ENCODE measurements at places on chromosomes 4 and X.

GRCh38 chr4:55866290-55866907 lies 13.0 kb downstream of the EXOC1 start:
- DNase-seq = no peak

GRCh38 chr4:182240161-182241130 lies 2.8 kb upstream of the TENM3 start:
- DNase-seq = peak; percentile 90

DNA sequence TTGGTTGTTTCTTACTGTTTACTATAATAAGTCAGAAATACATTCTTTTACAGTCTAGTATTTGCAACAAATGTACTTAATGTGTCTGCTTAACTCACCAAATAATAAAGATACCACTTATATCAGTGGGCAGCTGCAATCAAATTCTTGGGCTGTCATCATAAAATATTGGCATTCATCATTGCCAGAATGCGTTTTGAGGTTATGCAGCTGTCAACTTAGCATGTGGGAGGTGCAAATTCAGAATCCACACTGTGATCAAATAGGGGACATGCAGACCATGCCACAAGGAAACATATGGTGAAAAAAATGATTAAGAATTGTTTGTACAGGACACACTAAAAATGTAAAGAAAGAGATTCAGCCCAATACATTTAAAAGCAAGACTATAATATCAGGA lies 86.5 kb downstream of the HCCS start:
- DNase-seq = no peak

DNA sequence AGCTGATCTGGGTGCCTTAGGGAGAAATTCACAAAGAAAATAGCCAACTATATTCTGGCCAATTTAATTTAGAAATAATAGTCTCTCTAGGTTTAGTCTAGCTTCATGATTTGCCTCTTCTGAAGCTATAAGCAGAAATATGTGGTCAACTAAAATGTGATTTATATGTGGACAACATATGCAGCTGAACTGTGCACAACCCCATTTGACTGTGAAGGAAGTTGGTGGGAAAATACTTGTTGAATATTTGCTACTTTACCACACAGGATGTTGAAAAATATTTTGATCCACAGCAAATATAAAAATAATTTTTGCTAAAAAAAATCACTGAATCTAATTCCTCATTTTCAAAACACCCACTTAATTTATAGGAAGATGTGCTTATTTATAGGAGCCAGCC lies 15.7 kb upstream of the RNF128 start:
- DNase-seq = no peak

GRCh38 chr4:139696491-139696890 lies 30.9 kb downstream of the MGST2 start:
- no peak for DNase-seq

- DNase-seq = no peak
These were observed 1.7 kb downstream of the NR0B1 start for GRCh38 chrX:30307466-30307865.

- DNase-seq = no peak
These were observed 70.7 kb upstream of the ANXA10 start for GRCh38 chr4:168021666-168022065.

DNA sequence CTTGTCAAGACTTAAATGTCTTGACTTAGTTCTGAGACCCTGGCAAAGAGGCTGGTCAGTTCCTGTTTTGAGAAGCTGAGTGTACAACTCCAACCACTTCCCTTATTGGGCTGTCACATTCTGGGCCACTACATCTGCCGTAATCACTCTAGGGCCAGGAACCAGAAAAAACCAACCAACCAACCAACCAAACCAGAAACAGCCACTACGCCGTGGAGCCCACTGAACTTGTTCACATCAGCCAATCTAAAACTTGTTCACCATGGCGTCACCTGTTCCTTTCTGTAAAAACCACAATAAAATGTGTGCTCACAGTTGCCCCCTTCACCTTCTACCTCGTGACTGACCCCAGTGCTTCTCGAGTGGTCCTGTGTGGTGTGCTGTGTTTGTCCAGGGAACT lies 107.3 kb downstream of the JADE1 start:
- no peak for DNase-seq
